Non-pigmented ciliary epithelial cell (primary cell): ENCODE measurements at places on chromosomes 7 and 10.

DNA sequence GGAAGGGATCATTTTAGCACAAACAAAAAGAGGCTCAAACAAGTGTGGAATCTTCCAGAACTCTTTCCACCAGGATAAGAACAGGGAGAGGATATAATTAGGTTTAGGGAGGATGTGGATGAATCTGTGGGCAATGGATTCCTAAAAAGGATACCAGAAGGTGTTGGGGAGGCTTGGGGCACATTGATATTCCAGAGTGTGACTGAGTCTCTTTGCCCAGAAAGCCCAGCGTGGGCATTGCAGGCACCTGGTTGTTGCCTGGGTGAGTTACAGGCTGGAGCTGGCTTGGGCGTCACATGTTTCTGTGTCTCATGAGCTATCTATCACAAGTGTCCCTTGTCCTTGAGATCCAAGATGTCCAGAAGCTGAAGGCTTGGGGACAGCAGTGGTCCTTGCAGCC is 3.3 kb downstream of the COL26A1 start:
- DNase-seq = no peak

DNA sequence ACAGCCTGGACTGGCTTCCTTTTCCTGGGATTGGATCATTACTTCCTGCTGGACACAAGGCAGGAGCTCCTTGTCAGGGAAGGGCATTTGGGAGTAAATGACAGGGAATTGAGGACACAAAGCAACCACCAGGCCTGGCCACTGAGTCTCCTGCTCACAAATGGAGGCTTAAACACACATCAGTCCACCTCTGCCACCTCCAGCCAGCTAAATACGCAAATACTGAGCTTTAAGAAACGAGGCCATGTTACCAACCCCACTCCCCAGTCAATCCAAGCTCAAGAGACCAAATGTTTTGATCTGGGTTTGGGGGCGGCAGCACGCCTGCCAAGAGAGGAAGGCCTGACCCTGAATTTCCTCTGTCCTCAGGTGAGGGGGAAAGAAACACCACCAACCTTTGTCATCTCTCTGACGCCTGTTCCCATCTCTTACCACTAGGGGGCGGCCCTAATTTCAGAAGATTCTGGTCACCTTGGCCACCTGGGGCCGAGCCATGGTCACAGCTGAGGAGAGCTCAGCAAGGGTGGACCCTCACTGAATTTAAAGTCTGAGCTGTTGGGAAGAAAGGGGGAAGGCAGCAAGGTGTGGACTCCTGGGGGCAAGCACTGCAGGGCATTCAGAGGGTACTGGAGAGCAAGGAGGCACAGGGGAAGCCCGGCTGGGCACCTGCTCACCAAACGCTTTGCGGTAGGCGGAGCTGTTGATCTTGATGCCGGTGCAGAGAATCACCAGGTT is 16.5 kb downstream of the AIFM2 start:
- DNase-seq = no peak

GRCh38 chr10:11192304-11193000 is 174.8 kb downstream of the CELF2 start:
- DNase-seq = no peak

DNA sequence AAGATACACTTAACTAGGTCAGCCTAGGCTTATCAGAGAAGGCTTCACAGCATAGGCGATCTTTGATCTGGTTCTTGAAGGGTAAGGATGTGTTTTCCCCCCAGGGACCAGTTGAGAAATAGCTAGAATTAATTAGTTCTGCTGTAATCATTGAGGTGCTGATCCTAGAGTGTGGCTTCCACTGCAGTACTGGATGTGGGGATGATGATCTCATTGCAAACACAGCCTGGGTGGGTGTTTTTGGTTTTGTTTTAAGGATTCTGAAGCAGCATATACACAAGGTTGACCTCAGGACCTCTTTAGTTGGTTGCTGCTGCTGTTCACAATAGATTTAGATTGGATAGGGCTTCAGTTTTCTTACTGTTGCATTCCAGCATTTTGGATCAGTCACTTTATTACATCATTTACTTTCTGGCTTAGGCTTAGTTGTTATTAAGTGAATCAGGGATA is 159.7 kb downstream of the AUTS2 start:
- no peak for DNase-seq

DNA sequence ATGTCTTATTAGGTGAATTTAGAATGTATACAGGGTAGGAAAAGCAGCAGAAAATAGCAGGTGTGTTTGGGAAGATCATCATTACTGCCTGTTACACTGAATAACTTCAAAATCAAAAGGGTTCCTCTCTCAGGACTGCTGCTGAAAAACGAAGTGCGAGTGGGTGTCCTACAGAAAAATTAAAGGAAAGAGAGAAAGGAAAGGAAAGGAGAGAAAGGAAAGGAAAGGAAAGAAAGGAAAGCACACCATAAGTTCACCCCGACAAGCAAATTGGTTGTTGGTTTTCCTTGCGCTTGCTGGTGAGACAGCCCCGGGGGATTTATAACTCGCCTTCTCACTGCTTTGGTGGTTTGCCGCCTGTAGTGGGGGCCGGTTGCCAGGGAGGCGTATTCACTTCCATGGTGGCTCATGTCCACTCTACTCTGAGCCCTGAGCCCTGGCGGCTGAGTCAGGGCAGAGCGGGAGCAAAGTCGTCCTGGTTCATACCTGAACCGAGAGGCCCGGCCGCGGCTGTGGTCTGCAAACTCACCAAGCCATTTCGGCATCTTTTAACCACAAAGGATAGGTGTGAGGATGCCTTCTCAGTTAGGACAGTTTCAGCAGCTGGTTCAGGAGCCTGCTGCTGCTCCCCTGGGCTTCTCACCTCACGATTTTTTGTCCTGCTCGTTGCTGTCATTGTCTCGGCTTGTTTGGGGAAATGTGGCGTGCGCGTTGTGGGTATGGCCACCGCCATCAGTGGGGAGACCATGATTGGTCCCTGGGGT is 26.1 kb downstream of the INPP5A start:
- DNase-seq = no peak

GRCh38 chr10:56360583-56360966 is 484 bp downstream of the ZWINT start:
- no peak for DNase-seq

DNA sequence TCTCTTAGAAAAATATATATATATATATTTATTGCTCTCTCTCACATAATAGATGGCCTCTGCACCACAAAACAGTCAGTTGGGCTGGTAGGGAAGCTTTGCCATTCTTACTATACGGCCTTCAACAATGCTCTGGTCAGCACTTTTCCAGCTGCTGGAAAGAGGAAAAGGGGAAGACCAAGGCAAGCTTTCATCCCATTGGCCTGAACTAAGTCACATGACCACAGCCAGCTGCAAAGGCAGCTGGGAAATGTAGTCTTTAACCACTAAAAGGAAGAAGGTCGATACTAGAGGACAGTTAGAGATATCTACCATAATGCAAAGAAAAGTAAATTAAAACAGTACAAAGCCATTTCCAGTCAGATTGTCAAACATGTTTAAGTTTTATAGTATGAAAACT is 58.4 kb upstream of the MACROH2A2 start:
- DNase-seq = no peak

GRCh38 chr7:30845426-30846135 is 66.1 kb upstream of the AQP1 start:
- no peak for DNase-seq

DNA sequence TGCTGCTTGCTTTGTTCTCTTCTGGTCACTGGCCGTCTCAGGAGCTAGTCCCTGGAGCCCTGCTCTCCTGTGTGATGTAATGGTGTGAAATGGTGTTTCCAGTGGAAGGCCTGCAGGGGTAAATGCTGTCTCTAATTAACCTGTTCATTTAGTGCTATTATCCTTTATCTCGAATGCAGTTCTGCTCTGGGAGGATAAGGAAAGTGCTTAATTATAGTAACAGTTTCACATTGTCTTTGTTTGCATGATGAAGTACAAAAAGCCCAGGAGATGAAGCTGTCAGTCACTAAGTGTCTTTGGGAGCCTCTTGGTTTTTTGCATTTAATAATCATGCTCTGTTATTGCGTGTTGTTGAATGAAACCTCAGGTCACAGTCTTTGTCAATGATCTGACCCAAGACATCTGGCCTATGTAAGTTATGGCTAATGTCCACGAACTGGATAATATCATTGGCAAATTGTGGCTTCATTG is 755.3 kb upstream of the GALNT17 start:
- DNase-seq = no peak

GRCh38 chr7:40072268-40072667 is 62.2 kb downstream of the MPLKIP start:
- DNase-seq = no peak

DNA sequence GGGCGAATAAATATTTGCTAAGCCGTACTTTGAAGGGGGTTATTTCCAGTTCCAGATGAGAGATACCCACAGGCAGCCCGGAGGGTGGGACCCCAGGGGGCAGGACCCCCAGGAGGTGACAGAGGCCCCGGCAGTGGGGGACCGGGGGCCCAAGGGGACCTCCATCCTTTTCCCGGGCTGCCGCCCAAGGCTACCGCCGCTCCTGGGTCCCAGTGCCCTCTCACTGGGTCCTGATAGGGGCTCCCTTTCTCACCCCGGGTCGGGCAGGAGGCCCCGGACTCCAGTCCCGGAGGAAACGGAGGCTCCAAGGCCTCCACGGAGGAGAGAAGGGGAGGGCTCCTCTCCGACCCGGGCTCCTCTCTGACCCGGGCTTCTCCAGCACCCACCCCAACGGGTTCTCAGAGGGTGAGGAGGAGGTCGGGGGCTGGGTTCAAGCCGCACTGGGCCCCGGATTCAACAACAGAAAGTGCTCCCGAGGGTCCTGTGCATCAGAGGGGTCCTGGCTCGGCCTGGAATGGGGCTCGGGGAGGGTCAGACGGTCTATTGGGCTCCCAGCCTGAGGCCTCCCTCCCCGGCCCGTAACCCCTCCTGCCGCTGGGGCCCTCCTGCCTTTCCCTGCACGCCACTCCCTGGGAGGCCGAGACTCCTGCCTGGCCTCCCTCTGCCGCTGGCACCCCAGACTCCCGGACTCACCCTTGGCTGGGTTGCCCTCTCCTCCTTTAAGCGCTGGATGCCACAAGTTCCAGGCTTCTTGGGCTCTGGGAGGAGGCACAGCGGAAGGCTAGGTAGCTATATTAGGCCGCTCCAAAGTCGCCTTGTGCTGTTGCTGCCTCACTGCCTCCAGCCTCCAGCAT is 62.5 kb downstream of the ZNF37A start:
- no peak for DNase-seq

GRCh38 chr7:117098457-117098856 is 145.2 kb downstream of the ST7 start:
- DNase-seq = peak; percentile 92
